ENCODE measurements at places on chromosomes 11 and 22.

- DNase-seq: no peak
Measured at GRCh38 chr11:102453921-102454320, 1.4 kb upstream of the TMEM123 start.

GRCh38 chr11:75762885-75763284, 5.7 kb upstream of the DGAT2 start:
- no peak for DNase-seq

GRCh38 chr11:10864688-10865087, 6.8 kb upstream of the ZBED5 start:
- DNase-seq: no peak

DNA sequence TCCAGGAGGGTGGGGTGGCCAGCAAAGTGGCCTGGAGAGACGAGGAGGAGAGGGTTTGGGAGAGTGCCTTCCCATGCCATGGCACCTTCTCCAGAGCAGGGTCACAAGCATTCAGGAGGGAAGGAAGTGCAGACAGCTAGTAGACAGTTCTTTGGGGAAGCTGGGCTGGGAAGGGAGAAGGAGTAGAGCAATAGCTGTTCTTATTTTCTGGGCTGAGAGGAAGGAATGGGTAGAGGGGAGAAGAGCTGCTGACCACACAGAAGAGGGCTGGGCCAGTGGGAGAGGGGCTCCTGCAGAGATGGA, 14.8 kb upstream of the PICK1 start:
- DNase-seq: no peak
